ENCODE measurements at places on chromosomes 5 and 9.

GRCh38 chr5:170221327-170221741 lies 11.5 kb upstream of the C5orf58 start:
- DNase-seq: no peak

- no peak for DNase-seq
Observed at GRCh38 chr5:23507278-23507685, at the start of gene PRDM9. Gene PRDM9, plus strand, starts transcription at chr5:23507609. Its CDS starts 1,425 bp downstream, at chr5:23509034.

- no peak for DNase-seq
Observed at GRCh38 chr5:15074651-15075050, 203.1 kb upstream of the ANKH start.

DNA sequence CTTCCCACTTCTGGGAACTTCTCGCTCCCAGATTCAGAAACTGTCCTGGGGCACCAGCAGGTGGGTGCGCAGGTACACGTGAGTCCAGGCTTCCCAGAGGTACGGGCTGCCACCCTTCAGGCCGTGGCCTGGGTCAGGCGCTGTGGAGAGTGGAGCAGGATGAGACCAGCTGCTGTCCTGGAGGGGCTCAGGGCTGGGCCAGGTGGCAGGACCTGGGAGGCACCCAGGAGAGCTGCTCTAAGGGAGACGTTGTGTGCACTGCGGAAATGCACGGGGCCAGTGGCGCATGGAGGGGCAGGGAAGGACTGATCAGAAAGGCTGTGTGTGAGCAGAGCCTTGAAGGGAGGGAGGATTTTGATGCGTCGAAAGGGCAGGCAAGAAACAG lies 135.1 kb upstream of the PHYKPL start:
- DNase-seq: no peak

GRCh38 chr5:149728303-149728702 lies 1.8 kb upstream of the PPARGC1B start:
- no peak for DNase-seq

DNA sequence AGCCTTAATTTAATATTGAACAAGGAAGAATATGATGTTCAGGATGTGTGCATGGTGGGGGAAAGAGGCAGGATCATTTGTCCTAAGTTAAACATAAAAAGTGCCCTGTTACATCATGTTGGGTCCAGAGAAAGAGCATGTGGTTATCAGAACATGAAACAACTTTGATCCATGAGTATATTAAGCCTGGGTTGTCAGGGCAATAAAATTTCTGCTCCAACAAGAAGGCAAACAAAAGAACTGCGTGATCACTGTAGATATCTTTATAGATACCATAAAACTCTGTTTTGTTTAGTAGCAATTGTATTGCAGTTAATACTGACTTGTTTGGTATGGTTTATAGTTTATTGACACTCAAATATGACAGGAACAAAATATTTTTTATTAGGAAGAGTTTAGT lies 35.2 kb downstream of the PCA3 start:
- no peak for DNase-seq

- DNase-seq: no peak
Observed at GRCh38 chr5:10595672-10596309, 31.9 kb downstream of the ANKRD33B start.
